ENCODE measurements at places on chromosomes 3 and 15.

DNA sequence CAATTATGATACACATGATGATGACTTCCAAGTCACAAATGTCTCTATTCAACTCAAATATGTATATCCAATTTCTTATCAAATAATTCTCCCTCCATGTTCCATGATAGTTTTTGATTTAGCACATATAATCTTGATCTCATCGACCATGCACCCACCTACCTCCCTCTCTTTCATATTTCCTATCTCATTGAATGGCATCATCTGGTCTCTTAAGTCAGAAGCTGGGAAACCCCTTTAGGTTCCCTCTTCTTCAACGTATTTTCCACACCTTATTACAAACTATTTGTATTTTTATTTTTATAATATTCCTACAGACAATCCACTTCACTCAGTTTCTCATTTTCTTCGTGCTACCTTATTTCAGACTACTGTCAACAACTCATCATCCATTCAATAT, 56.9 kb upstream of the DPH6 start:
- no peak for DNase-seq

DNA sequence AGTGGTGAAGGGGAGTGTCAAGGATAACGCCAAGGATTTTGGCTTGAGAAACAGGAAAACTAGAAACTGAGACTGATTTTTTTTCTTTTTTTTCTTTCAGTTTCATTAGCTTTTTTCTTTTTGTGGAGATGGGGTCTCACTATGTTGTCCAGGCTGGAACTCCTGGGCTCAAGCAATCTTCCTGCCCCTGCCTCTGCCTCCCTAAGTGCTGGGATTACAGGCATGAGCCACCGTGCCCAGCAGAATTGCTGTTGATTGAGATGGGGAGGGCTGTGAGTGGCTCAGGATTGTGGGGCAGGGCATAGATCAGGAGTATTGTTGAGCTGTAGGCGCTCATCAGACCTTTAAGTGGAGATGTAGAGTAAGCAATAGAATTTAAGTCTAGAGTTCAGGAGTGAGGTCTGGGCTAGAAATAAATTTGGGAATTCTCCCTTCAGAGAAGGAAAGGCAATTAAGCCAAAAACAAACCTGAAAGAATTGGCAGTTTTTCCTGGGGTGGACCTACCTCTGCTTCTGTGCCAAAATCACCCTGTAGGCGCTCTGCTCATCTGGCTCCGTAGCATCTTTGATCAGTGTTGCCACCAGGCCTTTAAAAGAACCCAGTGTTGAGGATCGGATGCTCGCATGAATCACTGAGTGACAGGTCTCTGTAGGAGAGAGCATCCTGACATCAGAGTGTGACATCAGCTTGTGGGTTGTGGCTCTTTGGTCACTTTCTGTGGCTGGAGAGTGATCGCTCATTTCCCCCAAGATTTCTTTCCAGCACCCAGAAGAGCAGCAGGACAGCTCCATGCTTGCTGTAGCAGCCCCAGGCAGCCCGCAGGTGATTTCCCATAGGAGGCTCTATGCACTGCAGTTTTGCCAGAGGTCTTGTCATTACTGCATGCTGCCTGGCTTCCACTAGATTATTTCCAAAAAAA, 15.8 kb downstream of the ABHD17C start:
- DNase-seq, result peak; percentile 36

DNA sequence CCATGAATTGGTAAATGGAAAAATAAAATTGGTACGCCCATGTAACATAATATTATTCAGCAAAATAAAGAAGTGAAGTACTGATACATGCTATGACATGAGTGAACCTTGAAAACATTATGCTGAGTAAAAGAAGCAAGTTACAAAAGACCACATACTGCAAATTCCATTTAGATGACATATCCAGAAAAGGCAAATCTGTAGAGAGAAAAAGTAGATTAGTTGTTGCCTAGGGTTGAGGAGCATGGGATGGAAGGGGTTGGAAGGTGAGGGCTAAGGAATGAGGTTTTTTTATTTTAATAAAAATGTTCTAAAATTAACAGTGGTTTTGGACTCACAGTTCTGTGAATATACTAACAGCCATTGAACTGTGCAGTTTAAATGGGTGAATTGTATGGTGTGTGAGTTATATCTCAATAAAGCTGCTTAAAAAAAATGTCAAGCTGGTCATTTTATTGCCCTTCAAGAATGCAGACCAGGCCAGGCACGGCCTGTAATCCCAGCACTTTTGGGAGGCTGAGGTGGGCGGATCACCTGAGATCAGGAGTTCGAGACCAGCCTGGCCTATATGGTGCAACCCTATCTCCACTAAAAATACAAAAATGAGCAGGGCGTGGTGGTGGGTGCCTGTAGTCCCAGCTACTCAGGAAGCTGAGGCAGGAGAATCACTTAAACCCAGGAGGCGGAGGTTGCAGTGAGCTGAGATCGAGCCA, 8.1 kb upstream of the DLG1 start:
- no peak for DNase-seq

GRCh38 chr3:123424321-123424998, 24.4 kb downstream of the ADCY5 start:
- no peak for DNase-seq

- peak; percentile 20 for DNase-seq
Measured at GRCh38 chr3:41198526-41198925, 779 bp upstream of the CTNNB1 start.

DNA sequence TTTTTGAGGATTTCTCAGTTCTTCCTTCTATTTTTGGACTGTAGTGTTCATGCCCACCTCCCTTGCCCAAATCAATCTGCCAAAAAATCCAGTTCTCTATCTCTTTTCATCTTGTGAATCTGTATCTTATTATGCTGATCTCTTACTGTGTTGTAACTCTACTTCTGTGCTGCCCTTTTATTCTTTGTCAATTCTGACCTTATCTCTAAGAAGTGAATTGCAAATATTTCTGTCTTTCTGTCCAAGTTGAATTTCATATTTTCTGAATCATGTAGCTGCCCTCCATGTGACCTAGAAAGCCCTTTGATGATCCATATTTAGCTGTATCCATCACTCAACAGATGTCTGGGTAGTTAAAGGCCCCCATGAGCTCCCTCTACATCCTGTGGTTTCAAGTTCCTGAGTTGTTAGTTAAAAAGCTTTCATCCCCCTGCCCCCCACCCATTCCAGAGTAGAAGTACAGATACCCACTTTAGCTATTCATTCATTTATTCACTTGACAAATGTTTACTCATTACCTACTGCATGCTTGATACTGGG, 33.6 kb upstream of the ETV5 start:
- DNase-seq, result no peak

GRCh38 chr15:77060546-77060945, 10.4 kb downstream of the TSPAN3 start:
- no peak for DNase-seq

Data from activated CD4-positive, alpha-beta T cell treated with anti-CD3 and anti-CD28 coated beads, Interleukin-2, amount 10 ng/mL, durations not matched to agents 7 days and 5 days (primary cell).